Activated CD4-positive, CD25-positive, alpha-beta regulatory T cell treated with anti-CD3 and anti-CD28 coated beads, Interleukin-2, amount 50 U/mL, for 24 hours (primary cell): ENCODE measurements at places on chromosomes 4 and X.

DNA sequence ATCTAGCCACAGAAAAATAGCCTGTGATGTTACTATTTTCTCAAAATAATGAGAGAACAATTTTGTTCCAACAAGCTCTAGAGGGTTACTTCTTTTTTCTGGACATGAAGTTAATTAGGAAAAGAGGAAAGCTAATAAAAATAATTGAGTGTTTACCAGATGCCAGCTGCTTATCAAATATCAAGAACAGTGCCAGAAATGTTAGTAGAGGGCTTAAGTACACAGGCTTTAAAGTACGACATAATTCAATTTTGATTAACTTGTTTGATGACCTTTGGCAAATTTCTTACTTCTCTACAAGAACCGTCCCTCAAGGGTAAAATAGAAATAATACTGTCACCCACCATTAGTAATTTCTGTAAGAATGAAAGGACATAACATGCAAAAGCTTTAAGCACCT is 977.0 kb downstream of the FSTL5 start:
- ATAC-seq, result no peak

GRCh38 chr4:99300934-99301333 is 10.1 kb upstream of the ADH1A start:
- ATAC-seq, result no peak

DNA sequence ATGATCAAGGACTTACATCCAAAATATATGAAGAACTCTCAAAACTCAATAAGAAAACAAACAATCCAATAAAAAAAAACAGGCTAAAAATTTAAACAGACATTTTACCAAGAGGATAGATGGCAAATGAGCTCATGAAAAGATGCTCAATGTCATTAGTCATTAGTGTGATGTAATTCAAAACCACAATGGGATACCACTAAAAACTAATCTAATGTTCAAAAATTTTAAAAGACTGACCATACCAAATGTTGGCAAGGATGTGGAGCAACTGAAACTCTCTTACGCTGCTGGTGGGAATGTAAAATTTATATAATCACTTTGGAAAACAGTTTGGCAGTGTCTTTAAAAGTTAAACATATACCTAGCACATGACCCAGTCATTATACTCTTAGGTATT is 43.7 kb downstream of the RPS6KA6 start:
- ATAC-seq, result no peak

DNA sequence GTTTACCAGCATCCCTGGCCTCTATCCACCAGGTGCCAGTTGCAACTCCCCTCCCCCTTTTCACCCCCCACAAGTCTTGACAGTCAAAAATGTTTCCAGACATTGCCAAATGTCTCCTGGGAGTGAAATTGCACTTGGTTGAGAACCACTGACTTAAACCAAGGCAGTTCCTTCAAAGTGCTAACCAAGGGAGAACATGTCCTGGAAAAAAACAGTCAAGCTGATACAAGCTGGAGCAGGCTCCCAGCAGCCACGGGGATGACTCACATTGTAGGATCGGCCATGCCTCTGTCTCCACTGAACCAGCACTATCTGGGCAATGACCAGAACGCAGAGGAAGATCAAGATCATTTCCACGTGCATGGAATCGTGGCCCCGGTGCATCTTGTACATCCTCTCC is 11.4 kb downstream of the RNF175 start:
- no peak for ATAC-seq

DNA sequence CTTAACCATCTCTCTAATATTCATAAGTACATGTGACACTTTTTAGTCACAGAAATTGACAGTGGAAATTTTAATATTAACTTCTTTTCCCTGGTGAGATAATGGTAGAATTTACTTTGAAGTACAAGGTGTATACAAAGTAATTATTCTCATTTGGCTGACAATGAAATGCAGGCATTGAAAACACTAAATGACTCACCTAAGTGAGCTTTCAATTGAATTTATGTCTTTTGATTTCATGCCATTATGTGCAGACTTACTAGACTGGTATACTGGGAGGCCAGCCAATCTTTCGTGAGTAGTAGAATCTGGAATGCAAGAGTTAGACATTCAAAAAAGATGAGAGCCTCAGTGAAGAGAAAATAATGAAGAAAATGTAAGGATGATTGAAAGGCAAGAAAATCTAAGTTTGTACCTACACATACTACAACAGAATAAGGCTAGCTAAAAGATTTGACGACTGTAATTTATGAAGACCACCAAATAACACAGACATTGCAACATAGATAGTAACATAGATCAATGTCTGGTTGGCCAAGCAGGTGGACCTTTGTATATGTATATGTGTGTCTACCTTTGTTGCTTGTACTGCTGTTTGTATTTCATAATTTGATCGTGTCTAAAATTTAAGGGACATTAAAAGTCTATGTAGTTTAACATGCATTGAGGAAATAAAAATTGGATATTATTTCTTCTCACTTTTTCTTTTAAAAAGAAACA is 459.7 kb downstream of the IL15 start:
- no peak for ATAC-seq

- no peak for ATAC-seq
Measured at GRCh38 chr4:120158046-120158445, 91.4 kb upstream of the MAD2L1 start.

- no peak for ATAC-seq
Measured at GRCh38 chrX:148929686-148930085, 429.3 kb downstream of the AFF2 start.
